Keratinocyte (primary cell): ENCODE measurements at places on chromosomes 6 and 20. TPM values are rescaled to one million over a fixed set of nuclear protein-coding genes. Genes with fewer than 3 reads are reported as not detected.

GRCh38 chr6:142854589-142855488 lies 90.1 kb downstream of the HIVEP2 start:
- H3K27ac ChIP-seq = no peak overlapping the region
- H3K4me3 ChIP-seq = no peak overlapping the region
- H3K36me3 ChIP-seq = no peaks in the 10 kb centered on the region
- H3K4me1 ChIP-seq = peaks cover 21% of the 10 kb centered on the region
- DNase-seq = no peak
- no peaks in the 10 kb centered on the region for H3K27me3 ChIP-seq

GRCh38 chr6:113873043-113873667 lies 16.0 kb downstream of the MARCKS start:
- no peak for DNase-seq
- peaks cover 5% of the 10 kb centered on the region for H3K4me1 ChIP-seq
- H3K27ac ChIP-seq = no peak overlapping the region
- H3K4me3 ChIP-seq = no peak overlapping the region
- no peaks in the 10 kb centered on the region for H3K36me3 ChIP-seq

DNA sequence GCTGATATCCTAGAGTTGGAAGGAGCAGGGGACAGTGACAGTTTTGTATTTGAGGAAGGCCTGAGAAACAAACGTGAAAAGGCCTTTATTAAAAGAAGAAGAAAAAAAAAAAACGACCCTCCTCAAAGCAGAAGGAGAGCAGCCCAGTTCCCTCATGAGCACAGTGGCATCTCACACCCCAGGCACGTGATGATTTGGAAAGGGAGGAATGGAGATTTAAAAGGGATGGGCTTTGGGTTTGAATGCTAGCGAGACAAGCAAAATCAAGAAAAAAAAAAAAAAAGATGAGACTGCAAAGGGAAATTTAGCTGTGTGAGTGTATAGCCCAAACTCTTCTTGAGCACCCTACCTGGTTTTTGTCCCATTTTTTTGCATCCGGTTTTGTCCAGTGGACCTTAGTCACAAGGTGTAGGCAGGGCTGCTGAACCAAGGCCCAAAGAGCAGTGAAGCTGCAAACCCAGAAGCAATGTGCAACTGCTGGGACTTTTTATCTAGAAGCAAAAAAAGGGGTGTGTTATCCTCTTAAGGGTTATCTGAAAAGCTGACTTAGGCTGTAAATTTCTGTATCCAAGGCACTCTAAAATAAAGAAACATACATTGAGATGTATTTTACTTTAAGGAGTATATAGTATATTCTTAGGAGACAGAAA lies 54.5 kb upstream of the RREB1 start:
- DNase-seq = no peak
- peak overlapping the region; percentile 63 for H3K27ac ChIP-seq
- H3K4me1 ChIP-seq = peaks cover 34% of the 10 kb centered on the region
- H3K36me3 ChIP-seq = no peaks in the 10 kb centered on the region
- no peak overlapping the region for H3K4me3 ChIP-seq

The LAMA5 gene
- 6.9 to 17.9 TPM (median 8.7 TPM) in 3 replicates for polyA plus RNA-seq

- no peaks in the 10 kb centered on the region for H3K27me3 ChIP-seq
- peaks cover 39% of the 10 kb centered on the region for H3K4me1 ChIP-seq
- no peak overlapping the region for H3K4me3 ChIP-seq
- no peak overlapping the region for H3K27ac ChIP-seq
- no peaks in the 10 kb centered on the region for H3K36me3 ChIP-seq
These were observed 133.9 kb upstream of the NEDD9 start for GRCh38 chr6:11366183-11366933.
